IMR-90 (cell line): ENCODE measurements at places on chromosomes 1 and 21. TPM values are rescaled to one million over a fixed set of nuclear protein-coding genes. Genes with fewer than 3 reads are reported as not detected.

DDR2 gene
- 194 and 245 TPM in 2 replicates for total RNA-seq

RIPPLY3 gene
- not detected in 2 replicates for total RNA-seq

CFH gene
- 6.3 and 12.8 TPM in 2 replicates for total RNA-seq

ZBTB8B gene
- not detected in 2 replicates for total RNA-seq

ABL2 gene
- 88.3 and 110 TPM in 2 replicates for total RNA-seq

SYPL2 gene
- total RNA-seq = under 0.01 TPM in 2 replicates

VSIG8 gene
- total RNA-seq = not detected in 2 replicates

ATAD3B gene
- 13.8 and 28.6 TPM in 2 replicates for total RNA-seq

GJA8 gene
- total RNA-seq = not detected in 2 replicates

GPR137B gene
- total RNA-seq = 4.5 and 5.3 TPM in 2 replicates

OR2L5 gene
- not detected in 2 replicates for total RNA-seq

- peaks cover 5% of the 10 kb centered on the region; the same call in 1 of the 2 replicates for H3K4me1 ChIP-seq
- H3K27me3 ChIP-seq = peaks cover 20% of the 10 kb centered on the region; the same call in 1 of the 2 replicates
- H3K4me3 ChIP-seq = no peak overlapping the region
- DNase-seq = no peak
Measured at GRCh38 chr21:42527489-42528158, 14.0 kb downstream of the SLC37A1 start.

DNA sequence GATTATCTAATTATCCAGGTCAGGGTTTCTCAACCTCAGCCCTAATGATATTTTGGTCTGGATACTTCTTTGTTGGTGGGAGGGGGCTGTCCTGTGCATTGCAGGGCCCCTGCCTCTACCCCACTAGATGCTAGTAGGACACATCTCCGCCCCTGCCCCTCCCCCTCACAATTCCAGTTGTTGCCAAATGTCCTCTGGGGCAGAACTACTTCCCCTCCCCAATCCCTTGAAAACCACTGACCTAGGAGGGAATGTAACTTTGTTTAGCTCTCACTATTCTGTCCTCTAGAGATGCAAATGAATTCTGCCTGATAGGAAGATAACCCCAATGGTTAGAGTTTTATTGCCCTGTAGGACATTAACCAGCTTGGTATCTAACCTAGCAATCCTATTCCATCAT, 8.1 kb downstream of the CACNA1S start:
- peaks cover 69% of the 10 kb centered on the region for H3K27me3 ChIP-seq
- H3K4me3 ChIP-seq = no peak overlapping the region
- no peak overlapping the region for H3K27ac ChIP-seq
- DNase-seq = no peak

DNA sequence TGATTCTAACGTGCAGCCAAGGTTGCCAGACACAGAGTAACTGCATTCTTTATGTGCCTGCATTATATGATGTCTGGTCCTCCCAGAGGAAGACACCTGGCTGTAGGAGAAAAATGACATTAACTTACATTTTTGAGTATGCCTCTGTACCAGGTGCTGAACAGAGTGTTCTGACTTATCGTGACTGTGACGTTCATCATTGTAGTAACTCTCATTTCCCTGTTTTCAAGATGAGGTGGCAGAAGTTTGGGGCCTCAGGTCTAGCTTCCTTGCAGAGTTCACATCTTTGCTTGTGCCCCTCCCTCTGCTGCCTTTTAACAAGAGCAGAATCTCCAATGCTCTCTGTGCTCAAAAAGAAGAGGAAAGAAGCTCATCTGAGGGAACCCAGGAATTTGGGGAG, 488.0 kb downstream of the AJAP1 start:
- no peak for DNase-seq
- no peaks in the 10 kb centered on the region for H3K4me1 ChIP-seq
- no peak overlapping the region for H3K27ac ChIP-seq
- H3K36me3 ChIP-seq = no peaks in the 10 kb centered on the region
- H3K4me3 ChIP-seq = no peak overlapping the region

DNA sequence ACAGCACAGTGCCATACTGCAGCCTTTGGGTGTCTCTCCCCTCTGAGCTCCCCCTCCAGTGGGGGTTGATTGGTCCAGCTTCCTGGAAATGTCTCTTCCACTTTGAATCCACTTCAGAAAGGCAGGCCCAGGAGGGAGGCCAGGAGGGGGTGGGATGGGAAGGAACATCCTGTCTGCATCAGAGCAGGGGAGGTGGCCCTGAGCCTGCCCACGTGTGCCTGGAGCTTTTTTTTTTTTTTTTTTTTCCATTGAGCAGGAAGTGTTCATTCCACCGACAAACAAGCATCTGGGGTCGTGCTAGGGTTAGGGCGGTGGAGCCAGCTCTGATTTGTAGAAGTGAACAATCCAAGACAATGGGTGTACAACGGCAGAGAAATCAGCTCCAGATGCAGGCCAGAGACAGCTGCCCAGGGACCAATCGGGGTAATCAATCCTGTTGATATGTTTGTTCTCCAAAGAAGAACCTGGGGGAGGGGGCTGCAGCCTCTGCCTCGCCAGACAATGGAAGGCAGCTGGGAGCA, 93.3 kb downstream of the SSBP3 start:
- H3K27me3 ChIP-seq = no peaks in the 10 kb centered on the region
- DNase-seq = peak; percentile 77

DNA sequence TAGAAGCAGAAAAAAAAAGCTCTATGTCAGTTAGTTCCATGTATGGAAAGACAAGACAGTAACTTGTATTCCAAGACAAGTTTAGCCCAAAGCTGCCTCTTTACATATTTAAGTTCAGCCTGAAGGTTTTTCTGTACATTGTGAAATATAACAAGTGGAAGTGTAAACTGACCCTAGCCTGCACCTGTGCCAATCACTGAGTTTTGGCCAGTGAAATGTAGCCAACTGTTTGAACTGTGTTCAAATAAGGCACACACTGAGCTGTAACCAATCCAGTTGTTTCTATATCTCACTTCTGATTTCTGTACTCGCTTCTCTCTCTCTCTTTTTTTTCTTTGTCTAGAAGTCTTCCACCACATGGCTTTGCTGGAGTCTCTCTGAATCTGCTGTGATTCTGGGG, 1227.1 kb downstream of the NCAM2 start:
- DNase-seq = no peak
- no peaks in the 10 kb centered on the region for H3K36me3 ChIP-seq

- peak overlapping the region; percentile 99 for H3K27ac ChIP-seq
- H3K4me1 ChIP-seq = peaks cover 29% of the 10 kb centered on the region
- H3K4me3 ChIP-seq = no peak overlapping the region
- H3K27me3 ChIP-seq = no peaks in the 10 kb centered on the region
- peak; percentile 100 for DNase-seq
- no peaks in the 10 kb centered on the region for H3K36me3 ChIP-seq
Measured at GRCh38 chr1:85611856-85612255, 31.3 kb downstream of the CCN1 start.

GRCh38 chr1:8343464-8344001, 25.6 kb downstream of the SLC45A1 start:
- H3K27me3 ChIP-seq = no peaks in the 10 kb centered on the region
- H3K4me1 ChIP-seq = peaks cover 13% of the 10 kb centered on the region
- DNase-seq = peak; percentile 98

- no peak overlapping the region for H3K27ac ChIP-seq
- no peaks in the 10 kb centered on the region for H3K36me3 ChIP-seq
- no peaks in the 10 kb centered on the region for H3K27me3 ChIP-seq
- H3K4me1 ChIP-seq = no peaks in the 10 kb centered on the region
Measured at GRCh38 chr1:33842348-33842747, 21.5 kb upstream of the HMGB4 start.

DNA sequence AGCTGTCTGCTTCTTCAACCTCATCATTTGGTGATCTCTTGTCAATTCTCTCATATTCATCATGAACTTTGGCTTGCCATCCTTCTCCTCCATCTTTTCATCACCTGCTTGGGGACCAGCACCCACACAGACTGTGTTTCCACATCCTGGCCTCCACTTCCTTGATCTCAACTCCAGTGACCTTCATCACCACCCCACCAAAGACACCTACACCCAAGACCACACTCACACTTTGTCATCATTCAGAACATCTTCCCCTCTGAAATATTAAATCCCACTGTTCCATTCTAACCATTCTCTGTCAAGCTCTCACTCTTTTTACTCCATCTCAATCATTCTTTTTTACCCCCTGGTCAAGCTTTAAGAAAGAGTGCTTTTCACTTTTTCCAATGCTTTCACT, 115.5 kb upstream of the VAV3 start:
- no peak overlapping the region for H3K4me3 ChIP-seq
- no peaks in the 10 kb centered on the region for H3K27me3 ChIP-seq
- no peak overlapping the region for H3K27ac ChIP-seq
- H3K36me3 ChIP-seq = no peaks in the 10 kb centered on the region

DNA sequence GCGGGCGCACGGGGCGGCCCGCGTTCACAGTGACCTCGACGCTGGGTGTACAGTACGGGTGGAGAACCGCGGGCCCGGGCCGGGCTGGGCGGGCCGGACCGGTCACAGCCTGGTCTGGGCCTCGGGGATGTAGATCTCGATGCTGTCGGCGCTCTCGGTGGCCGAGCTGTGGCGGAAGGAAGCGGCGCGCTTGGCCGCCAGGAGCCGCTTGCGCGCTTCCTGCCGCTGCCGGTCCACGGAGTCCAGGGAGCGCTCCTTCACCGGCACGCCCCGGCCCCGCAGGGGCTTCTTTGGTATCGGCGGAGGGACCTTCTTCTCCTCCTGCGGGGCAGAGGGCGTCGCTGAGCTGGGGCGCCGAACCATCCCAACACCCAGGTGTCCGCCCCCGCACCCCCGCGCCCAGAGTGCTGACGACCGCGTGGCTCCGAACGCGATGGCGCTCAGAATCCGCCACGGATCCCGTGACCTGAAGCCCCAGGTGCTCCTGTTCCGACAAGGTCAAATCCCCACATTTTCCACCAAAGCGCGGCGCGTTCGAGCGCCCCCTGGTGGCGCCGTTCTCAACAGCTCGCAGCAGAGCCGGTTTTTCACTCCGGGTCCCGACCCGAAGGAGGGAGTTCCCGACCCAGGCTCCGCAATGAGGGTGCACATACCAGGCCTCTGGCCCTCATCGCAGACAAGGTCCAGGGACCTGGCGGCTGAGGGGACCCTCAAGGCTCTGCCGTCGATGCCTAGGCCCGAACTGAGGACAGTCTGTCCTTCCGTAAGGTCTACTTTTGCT, 6.6 kb upstream of the SMIM12 start:
- peak overlapping the region; percentile 57 for H3K4me3 ChIP-seq
- peak; percentile 53 for DNase-seq
- no peaks in the 10 kb centered on the region for H3K4me1 ChIP-seq
- H3K27ac ChIP-seq = peak overlapping the region; percentile 8; the same call in 1 of the 2 replicates

DNA sequence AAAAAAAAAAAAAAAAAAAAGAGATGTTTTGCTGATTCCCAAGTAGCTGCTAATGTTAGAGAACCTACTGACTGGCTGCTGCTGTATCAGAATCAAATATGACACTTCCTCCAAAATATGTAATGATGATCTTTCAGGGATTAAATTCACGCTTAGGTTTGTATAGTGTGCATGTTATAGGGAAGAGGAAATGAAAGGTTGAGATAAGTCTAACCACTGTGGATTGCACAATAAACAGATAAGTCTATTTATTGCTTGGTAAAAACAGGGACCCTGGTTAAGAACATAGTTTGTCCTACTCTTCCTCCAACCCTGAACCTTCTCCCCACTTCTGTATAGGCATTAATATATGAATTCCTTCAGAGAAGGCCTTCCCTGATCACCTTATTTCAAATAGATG, 13.2 kb downstream of the RC3H1 start:
- H3K4me3 ChIP-seq = no peak overlapping the region
- DNase-seq = peak; percentile 21
- H3K4me1 ChIP-seq = peaks cover 7% of the 10 kb centered on the region
- H3K36me3 ChIP-seq = 0 out of 2 replicates have a peak, but pooled peaks cover 1% of the 10 kb centered on the region
- no peaks in the 10 kb centered on the region for H3K27me3 ChIP-seq

DNA sequence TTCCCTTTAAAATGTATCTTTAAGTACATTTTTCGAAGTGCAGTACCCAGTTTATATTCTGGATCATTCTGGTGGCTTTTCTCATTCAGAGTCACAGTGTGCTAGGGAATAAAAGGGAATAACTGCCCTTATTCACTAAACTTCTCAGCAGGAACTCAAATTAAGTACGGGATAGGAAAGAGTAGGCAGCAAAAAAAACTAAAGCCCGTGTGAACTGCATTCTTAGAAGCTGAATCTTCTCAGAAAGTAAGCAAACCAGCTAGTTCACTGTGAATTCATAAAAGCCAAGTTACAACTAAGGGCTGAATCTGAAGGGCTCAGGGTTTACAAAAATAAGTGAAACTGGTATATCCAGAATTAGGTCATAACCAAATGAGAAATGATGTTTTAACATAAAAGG, 22.0 kb downstream of the PRPF38A start:
- no peak overlapping the region for H3K4me3 ChIP-seq
- DNase-seq = peak; percentile 86
- H3K4me1 ChIP-seq = peaks cover 16% of the 10 kb centered on the region
- peaks cover 21% of the 10 kb centered on the region for H3K36me3 ChIP-seq
- H3K27me3 ChIP-seq = no peaks in the 10 kb centered on the region
- H3K27ac ChIP-seq = no peak overlapping the region

- peaks cover 2% of the 10 kb centered on the region for H3K27me3 ChIP-seq
- H3K27ac ChIP-seq = no peak overlapping the region
- no peak overlapping the region for H3K4me3 ChIP-seq
- no peak for DNase-seq
- H3K36me3 ChIP-seq = no peaks in the 10 kb centered on the region
- no peaks in the 10 kb centered on the region for H3K4me1 ChIP-seq
Measured at GRCh38 chr1:173661271-173661670, 8.4 kb downstream of the ANKRD45 start.

DNA sequence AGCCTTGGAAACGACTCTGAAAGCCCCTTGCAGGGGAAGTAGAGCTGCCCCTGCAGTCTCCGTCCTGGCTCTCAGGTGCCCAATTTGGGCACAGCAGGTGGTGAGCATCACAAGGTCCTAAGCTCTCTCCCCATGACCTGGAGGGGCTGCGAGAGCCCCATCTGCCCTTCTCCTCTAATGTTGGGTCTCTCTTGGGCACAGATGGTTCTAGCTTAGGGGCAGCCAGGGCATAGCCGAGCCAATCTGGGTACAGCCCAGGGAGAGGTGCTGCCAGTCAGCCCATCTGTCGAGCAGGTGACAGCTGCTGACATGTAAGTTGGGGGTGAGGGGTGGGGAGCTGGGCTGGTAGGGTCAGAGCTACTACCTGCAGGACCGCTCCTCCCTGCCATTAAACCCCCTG, 50.7 kb downstream of the SYT2 start:
- peaks cover 61% of the 10 kb centered on the region for H3K27me3 ChIP-seq
- no peaks in the 10 kb centered on the region for H3K36me3 ChIP-seq
- no peak overlapping the region for H3K27ac ChIP-seq
- H3K4me3 ChIP-seq = no peak overlapping the region
- H3K4me1 ChIP-seq = no peaks in the 10 kb centered on the region
- no peak for DNase-seq

- no peaks in the 10 kb centered on the region for H3K4me1 ChIP-seq
- no peaks in the 10 kb centered on the region for H3K36me3 ChIP-seq
- no peak overlapping the region for H3K4me3 ChIP-seq
- no peaks in the 10 kb centered on the region for H3K27me3 ChIP-seq
- no peak for DNase-seq
Measured at GRCh38 chr1:18256282-18257235, 149.0 kb downstream of the IGSF21 start.

GRCh38 chr1:78619032-78619431, 1.2 kb upstream of the IFI44L start:
- peaks cover 2% of the 10 kb centered on the region for H3K4me1 ChIP-seq
- no peaks in the 10 kb centered on the region for H3K36me3 ChIP-seq
- no peak overlapping the region for H3K4me3 ChIP-seq

GRCh38 chr1:158227904-158228623, 26.2 kb upstream of the CD1A start:
- no peaks in the 10 kb centered on the region for H3K36me3 ChIP-seq
- H3K4me3 ChIP-seq = no peak overlapping the region
- H3K27ac ChIP-seq = no peak overlapping the region
- H3K27me3 ChIP-seq = no peaks in the 10 kb centered on the region
- DNase-seq = no peak
- H3K4me1 ChIP-seq = no peaks in the 10 kb centered on the region
